Right ventricle myocardium superior (tissue), 1 donor: ENCODE measurements at places on chromosomes 12 and 14. TPM values are rescaled to one million over a fixed set of nuclear protein-coding genes. Genes with fewer than 3 reads are reported as not detected.
A peak's percentile ranks its signal among the peaks of the same experiment; 100 is the strongest.

- DNase-seq = no peak
Measured at GRCh38 chr14:96363751-96364336, 518 bp downstream of the GSKIP start.

GRCh38 chr12:113749433-113749815 is 216.7 kb downstream of the RBM19 start:
- DNase-seq = no peak

- DNase-seq = no peak
Measured at GRCh38 chr14:78747813-78748212, 577.6 kb downstream of the NRXN3 start.

- DNase-seq = no peak
Measured at GRCh38 chr14:35197015-35197414, 74.7 kb downstream of the PRORP start.

DNA sequence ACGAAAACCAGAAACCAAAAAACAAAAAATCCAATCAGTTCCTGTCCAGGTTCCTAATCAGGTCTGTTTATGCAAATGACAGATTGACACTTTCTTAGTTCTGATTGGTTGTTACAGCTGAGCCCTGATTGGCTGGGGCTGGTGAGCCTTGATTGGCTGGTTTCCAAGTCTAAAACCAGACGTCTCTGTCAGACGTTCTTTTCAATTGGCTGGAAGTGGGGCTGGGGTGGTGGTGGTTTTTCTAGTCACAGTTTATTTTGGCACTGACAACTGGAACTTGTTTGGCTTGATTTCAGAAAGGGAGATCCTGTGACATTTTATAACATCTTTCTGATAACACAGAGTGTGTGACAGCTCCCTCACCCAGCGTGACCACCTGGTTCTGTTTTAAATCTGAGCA is 36.1 kb upstream of the PRICKLE1 start:
- no peak for DNase-seq

DNA sequence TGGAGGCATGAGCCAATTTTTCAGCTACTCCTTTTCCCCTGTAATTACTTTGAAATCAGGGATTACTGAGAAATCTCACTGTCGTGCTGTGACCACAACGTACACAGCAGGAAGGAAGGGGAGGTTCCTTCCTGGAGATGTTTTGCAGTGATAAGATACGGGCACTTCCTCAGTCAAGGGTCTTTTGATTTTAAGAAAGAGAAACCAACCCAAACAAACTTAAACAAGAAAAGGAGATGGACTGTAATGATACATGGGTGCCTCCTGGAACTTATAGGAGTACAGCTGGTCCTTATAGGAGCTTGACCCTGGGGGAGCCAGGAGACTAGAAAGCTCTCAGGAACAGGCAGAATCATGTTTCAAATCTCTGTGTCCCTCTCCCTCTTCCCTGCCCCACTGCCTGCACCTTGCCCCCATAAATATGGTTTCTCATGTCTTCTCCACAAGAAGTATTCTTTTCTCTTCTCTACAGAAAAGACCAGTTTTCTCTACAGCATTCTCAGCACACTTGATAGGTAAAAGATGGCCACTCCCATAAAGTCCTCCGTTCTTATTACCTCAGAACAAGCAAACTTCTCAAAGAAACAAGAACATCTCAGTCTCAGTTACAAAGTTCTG is 281.1 kb upstream of the AMIGO2 start:
- no peak for DNase-seq

DNA sequence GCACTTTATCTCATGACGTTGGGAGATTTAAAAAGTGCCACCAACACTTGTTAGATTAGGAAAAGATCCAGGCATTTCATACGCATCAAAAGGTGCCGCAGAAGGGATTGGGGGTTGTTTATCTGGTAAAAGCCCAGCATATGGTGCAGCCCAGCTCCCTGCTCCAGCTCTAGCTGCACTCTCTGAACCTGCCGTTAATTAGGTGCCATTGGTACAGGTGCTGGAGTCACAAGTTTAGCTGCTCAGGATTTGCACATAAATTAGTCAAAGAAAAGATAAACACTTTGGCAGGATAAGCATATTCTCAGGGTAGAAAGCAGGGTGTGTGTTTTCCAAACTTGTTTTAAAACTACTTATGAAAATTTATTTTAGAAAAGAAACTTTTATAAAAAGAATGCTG is 932.6 kb upstream of the TMEM132C start:
- DNase-seq = no peak

GRCh38 chr12:124536641-124537040 is 30.8 kb downstream of the NCOR2 start:
- no peak for DNase-seq

DNA sequence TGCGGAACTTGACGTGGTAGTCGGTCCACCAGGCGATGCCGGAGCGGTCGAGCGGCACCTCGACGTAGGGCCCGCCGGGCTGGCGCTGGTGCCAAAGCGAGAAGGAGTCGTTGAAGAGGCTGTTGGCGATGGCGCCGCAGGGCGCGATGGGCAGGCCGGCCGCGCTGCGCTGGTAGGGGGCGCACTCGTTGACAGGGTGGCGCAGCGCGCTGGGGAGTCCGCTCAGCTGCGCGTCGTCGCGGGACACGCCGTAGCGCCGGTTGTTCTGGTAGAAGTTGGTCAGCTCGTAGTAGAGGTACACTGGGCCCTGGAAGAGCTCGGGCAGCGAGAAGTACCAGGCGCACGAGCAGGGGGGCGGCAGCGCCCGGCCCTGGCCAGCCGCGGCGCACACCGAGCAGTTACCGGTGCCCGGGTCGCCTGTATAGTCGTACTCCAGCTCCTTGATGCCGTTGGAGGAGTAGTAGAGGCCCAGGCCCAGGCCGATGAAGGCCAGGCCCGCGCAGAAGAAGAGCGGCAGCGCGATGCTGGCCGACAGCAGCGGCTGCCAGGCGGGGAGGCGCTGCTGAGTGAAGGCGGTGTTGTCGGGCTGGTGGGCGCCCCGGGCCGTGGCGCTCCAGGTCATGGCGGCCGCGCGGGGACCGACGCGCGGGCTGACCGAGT is 482 bp downstream of the TMEM30B start:
- DNase-seq = peak; percentile 76

DNA sequence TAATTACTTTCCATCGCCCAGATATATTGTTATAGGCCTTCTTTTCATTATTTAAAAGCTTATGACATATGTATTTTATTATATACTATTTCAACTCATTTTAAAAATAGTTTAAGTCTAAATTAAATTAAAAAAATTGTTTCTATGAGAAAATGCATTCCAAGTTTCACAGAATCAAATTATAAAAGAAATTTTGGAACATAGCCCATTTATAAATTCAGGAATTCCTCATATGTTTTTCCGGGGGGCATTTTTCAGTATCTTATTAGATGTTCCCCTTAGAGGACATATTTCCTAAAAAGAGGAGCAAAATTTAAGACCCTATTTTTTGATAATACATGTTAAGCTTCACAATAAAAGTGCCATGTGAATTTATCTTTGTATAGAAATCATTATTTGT is 119.9 kb upstream of the ATP2B1 start:
- DNase-seq = no peak

GRCh38 chr12:3405821-3406220 is 85.2 kb upstream of the PRMT8 start:
- no peak for DNase-seq

DNA sequence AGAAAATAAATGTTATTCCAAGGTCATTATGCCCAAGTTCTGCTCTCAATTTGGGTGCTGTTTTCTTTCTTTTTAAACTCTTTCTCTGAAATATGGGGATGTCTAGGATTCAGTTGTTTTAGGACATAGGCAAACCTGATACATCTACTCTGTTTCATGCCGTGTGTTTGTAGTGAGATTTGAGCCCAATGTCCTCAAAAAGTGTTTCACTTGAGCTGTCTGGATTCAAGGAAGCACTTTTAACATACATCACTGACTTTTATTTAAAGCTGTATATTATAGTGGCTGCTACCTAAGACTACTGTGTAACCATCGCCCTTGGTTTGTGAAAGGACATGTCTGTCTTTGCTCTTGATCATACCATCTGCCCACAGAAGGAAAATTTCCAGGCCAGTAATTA is 709.3 kb upstream of the STXBP6 start:
- DNase-seq = no peak

DNA sequence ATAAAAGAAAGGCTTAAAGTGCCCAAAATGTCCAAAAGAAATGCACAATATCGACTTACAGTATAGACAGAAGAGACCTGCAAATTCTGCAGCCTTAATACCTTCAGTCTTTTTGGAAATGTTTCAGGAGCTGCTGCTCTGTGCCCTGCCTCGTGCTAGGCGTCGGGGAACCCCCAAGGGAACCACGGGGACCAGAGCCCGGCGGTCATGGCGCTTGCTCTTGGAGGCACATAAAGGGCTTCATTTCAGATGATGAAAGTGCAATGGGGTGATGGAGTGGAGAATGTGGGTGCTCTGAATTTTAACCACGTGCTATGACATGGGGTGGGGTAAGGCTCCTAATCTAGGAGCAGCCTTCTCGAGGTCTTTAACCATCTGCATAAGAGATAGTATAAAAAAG is 14.8 kb upstream of the AACS start:
- no peak for DNase-seq

GRCh38 chr12:94671917-94672316 is 21.6 kb upstream of the TMCC3 start:
- DNase-seq = no peak

DNA sequence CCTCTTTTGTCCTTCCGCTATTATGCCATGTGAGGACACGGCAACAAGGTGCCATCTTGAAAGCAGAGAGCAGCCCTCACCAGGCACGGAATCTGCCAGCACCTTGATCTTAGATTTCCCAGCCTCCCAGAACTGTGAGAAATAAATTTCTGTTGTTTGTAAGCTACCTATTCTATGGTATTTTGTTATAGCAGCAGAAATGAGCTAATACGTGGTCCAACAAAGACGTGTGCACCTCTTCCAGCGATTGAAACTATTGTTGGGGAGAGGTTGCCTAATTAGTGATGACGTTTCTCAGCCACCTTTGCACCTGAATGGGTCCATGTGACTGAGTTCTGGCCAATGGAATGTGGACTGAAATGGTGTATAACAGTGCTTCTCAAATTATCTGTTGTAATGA is 2.3 kb upstream of the SNAPC1 start:
- no peak for DNase-seq

GRCh38 chr14:23644919-23645336 is 8.8 kb downstream of the DHRS2 start:
- DNase-seq = no peak

DNA sequence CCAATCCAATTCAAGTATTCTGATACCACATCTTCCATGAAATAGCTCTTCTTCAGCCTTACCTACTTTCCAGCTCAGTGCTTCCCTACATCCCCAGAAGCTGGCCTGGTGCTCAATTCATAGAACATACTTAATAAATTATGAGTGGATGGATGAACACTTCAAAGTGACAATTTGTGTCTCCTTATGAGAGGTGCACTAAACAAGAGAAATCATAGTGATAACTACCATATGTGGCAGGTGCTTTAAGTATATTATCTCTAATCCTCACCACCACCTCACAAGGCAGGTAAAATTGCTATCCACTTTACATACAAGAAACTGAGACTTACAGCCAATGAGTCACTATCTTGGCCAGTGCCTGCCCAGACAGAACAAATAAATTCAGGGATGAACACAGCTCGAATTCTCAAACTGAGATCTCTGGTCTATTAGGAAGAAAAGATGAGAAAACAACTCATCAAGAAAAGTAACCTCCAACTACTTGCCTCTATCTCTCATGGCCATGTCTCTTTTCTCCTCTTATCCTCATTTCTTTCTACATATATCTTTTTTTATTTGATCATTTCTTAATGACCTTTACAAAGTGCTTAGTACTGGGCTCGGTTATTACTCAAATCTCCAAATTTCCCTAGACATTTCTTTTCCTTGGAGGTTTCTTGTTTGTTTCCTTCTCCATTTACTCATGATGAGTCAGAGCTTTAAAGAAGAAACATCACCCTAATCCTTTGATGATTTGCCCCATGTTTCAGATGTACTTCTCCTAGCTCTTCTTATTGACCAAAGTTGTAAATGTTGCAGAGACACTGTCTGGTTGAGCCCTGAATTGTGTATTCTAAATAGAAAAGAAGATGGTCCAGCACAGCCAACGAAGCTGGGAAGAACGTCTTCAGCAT is 161.5 kb downstream of the RPS29 start:
- no peak for DNase-seq

GRCh38 chr12:124658302-124658701 is 90.9 kb upstream of the NCOR2 start:
- no peak for DNase-seq

DNA sequence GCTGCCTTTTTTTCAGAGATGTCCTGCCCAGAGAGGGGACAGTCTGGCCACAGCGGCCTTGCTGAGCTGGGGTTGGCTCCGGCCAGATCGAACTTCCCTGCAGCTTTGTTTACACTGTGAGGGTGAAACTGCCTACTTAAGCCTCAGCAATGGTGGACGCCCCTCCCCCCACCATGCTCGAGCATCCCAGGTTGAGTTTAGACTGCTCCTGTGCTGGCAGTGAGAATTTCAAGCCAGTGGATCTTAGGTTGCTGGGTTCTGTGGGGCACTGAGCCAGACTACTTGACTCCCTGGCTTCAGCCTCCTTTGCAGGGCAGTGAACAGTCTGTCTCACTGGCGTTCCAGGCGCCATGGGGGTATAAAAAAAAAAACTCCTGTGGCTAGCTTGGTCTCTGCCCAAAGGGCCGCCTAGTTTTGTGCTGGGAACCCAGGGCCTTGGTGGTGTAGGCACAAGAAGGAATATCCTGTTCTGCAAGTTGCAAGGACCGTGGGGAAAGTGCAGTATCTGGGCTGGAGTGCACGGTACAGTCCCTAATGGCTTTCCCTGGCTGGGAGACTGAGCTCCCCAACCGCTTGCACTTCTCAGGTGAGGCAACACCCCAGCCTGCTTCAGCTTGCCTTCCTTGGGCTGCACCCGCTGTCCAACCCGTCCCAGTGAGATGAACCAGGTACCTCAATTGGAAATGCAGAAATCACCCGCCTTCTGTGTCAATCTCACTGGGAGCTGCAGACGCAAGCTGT is 79.1 kb downstream of the LRIG3 start:
- DNase-seq = peak; percentile 51

- DNase-seq = no peak
Measured at GRCh38 chr12:3152011-3152511, 74.9 kb downstream of the TSPAN9 start.

DNA sequence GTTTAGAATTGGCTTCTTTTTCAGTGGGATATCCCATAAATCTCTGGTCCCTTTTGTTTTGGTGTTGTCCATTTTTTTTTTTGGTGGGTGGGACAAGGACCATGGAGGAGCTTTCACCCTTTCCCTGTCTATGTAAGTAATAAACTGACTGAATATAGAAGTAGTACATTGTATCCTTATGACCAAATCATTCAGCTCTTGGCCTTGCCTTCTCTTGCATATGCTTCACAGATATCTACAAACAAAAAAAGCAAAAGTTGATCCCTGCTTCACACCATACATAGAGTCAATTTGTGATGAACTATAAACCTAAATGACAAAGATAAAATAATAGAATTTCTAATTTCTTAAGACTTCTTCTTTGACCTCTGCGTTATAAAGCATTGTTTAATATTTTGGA is 59.8 kb downstream of the SIX1 start:
- DNase-seq = no peak

- DNase-seq = no peak
Measured at GRCh38 chr12:105480162-105480561, 149.7 kb downstream of the C12orf75 start.

Gene SIX6
- total RNA-seq = not detected

Gene SOAT2
- not detected for total RNA-seq

Gene SRRM4
- total RNA-seq = 0.30 TPM

Gene POTEG
- total RNA-seq = not detected

Gene TBC1D30
- 0.83 TPM for total RNA-seq
